Thymus (tissue), 14 donors: ENCODE measurements at places on chromosomes 6 and 20.

- peaks cover 4% of the 10 kb centered on the region for H3K4me1 ChIP-seq
- no peaks in the 10 kb centered on the region for H3K36me3 ChIP-seq
- no peak overlapping the region for H3K4me3 ChIP-seq
- DNase-seq = no peak
- no peak overlapping the region for H3K27ac ChIP-seq
These were observed 31.9 kb upstream of the ZBTB24 start for GRCh38 chr6:109514946-109515345.

GRCh38 chr6:150331344-150331743, 37.5 kb upstream of the IYD start:
- H3K4me3 ChIP-seq = no peak overlapping the region
- no peak overlapping the region for H3K27ac ChIP-seq
- H3K36me3 ChIP-seq = no peaks in the 10 kb centered on the region
- H3K4me1 ChIP-seq = no peaks in the 10 kb centered on the region
- H3K27me3 ChIP-seq = no peaks in the 10 kb centered on the region

GRCh38 chr6:62446647-62447316, 160.8 kb upstream of the KHDRBS2 start:
- no peaks in the 10 kb centered on the region for H3K36me3 ChIP-seq
- no peak overlapping the region for H3K4me3 ChIP-seq
- H3K27me3 ChIP-seq = no peaks in the 10 kb centered on the region
- H3K4me1 ChIP-seq = no peaks in the 10 kb centered on the region
- no peak overlapping the region for H3K27ac ChIP-seq
- no peak for DNase-seq

DNA sequence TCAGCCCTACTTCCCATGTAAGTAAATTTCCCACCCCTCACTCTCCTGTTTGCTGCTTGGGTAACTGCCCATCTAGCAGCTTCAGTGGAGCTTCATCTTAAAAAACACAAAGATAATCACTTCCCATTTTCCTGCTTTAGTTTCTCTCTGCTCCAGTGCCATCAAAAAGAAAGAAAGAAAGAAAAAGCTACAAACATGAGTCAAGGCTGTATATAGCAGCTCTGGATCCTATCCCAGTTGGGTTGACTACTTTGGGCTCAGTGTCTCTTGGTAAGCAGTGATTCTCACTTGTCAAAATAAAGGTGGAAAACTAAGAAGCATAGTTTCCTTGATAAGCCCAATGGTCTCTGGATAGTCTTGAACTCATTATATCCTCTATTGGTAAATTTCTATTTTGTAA, 48.7 kb upstream of the SRPK1 start:
- no peaks in the 10 kb centered on the region for H3K36me3 ChIP-seq
- no peaks in the 10 kb centered on the region for H3K4me1 ChIP-seq
- DNase-seq = no peak
- no peak overlapping the region for H3K4me3 ChIP-seq
- H3K27ac ChIP-seq = no peak overlapping the region
